ENCODE measurements at places on chromosomes 12 and 14.

- no peak for DNase-seq
These were observed 28.8 kb downstream of the ETNK1 start for GRCh38 chr12:22653791-22654190.

- no peak for DNase-seq
These were observed 7.5 kb downstream of the TGM1 start for GRCh38 chr14:24255438-24255837.

DNA sequence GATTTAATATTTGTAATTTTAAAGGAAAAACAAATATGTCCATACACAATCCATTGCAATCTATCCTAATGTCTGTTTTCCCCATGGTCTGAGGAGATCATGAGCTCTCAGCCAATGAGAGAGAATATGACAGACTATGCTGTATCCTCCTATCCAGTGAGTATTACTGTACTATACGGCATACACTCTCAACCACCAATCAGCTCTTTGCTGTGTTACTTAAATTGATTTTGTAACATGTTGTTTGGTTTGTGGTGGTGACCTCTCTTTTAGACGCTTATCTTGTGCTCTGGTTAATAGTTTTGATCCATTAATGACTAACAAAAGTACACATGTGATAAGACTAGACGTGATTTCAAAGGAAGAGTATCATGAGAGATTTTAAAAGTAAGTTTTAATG lies 231.5 kb upstream of the FOXN3 start:
- DNase-seq: no peak

GRCh38 chr12:112839386-112839972 lies 47.9 kb downstream of the RPH3A start:
- DNase-seq: no peak

- DNase-seq: no peak
These were observed 166.1 kb downstream of the PAWR start for GRCh38 chr12:79524507-79525148.

- no peak for DNase-seq
These were observed 343.3 kb downstream of the MDGA2 start for GRCh38 chr14:47332106-47332505.

DNA sequence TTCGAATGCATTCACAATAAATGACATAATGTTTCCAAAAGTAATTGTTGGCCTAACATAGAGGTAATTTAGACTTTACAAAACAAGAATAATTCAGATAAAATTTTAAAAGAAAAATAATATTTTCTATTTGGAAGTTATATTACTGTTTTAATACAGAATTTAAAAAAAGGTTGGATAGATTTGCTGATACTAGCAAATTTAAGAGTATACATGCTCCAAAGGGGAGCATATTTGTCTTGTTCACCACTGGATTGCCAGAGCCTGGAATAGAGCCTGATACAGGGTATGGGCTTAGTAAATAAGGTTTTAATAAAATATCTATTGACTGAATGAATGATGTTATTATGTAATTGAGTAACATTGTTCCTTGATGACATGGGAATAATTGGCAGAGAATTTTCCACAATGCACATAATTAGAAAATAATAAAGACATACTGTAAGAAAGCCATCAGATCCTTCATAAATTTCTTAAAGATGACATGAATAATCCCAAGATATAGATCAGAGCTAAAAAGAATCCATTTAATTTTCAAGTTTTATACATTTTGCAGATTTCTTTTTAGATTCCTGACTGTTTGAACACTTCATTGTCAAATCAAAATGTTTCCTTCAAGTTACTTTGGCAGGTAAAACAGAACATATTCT lies 305.3 kb downstream of the SLC6A15 start:
- no peak for DNase-seq

- no peak for DNase-seq
These were observed 27.0 kb downstream of the P2RX7 start for GRCh38 chr12:121159467-121160307.

- no peak for DNase-seq
These were observed 29.5 kb upstream of the MSRB3 start for GRCh38 chr12:65248656-65249633.

DNA sequence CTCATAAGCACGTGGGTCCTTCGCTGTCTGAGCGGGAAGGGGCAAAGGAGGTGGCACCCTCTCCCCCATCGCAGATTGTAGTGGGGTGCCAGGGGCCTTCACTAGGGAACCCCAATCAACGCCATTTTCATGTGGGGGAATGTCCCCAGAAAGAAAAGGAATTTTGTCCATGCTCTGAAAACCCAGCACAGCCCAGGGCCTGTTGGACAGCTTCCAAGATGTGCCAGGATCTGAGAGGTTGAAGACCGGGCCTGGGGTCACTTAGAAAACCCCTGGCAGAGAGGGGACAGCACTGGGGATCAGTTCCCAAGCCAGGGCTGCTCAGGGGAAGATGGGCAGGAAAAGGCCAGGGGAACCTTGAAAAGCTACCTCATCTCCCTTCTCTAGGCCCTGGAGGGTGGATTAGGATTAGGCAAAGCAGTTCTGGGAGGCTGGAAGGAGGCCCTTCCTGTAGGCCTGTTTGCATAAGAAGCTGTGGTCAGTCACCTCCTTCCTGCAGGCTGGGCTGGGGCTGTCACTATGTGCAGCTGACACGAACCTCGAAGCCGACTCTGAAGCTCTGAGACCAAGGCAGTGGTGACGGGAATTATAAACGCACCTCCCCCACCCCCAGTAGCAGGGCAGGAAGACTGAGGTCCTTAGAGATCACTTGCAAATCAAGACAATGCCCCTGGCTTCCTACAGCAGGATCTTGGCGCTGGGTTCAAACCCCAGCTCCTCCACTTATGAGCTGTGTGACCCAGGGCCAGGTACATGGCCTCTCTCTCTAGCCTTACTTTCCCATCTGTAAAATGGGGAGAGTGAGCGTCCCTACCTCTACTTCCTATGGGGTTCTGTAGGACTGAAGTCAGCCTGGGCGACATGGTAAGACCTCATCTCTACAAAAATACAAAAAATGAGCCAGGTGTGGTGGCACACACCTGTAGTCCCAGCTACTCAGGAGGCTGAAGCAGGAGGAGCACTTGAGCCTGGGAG lies 29.0 kb downstream of the TESC start:
- no peak for DNase-seq

DNA sequence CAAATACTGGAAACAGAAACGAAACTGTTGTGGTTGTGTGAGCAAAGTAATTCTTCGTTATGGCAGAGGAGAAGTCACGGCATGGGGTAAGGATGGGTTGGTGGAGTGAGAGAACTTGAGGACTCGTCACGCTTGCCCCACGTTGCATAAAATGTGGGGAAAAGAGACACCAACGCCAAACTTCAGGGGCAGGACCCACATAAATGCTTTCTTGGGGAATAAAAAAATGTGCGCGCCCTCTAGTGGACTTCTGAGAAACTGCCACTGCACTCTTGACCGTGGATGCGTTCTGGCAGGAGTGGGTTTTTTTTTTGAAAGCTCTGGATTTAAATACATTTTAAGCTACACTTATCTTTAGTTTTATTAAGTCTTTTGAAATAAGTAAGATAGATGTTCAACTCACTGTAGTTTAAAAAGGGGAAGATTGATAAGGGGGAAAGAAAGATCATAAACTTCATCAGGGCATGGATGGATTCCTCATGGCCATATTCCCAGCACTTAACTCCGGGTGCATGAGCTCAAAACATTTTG lies 4.1 kb upstream of the IGF1 start:
- no peak for DNase-seq

GRCh38 chr12:108075561-108075960 lies 53.5 kb upstream of the WSCD2 start:
- no peak for DNase-seq

DNA sequence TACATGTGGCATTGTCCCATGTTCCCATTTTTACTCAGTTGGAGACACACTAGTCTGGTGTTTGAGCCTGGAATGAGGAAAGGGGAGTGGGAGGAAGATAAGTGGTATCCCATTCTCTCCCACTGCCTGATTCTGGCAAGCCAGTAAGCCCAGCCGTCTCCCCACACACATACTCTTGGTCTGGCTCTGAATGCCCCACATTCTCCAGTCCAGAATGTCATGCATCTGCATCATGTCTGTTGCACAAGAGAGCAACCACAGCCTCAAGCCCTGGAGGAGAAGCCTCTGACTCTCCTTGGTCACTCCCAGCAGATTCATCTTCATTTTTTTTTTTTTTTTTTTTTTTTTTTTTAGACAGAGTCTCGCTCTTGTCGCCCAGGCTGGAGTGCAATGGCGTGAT lies 48.0 kb downstream of the DRAM1 start:
- no peak for DNase-seq

DNA sequence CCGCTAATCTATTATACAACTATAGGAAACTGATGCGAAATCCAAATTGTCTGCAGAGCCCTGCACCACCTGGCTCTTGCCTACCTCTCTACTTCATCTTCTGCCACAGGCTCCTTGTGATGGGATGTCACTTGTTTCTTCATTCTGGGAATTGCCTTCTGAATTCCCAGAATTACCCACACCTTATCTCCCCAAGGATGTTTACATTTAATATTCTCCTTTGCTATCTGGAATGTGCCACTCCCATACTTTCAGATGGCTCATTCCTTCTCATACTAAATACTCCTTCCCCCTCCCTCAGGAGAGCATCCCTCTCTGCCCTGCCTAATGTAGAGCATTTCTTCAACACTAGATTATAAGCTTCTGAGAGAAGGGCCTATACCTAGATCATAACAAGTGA lies 573.1 kb downstream of the GALC start:
- DNase-seq: no peak

- DNase-seq: no peak
These were observed 5.4 kb upstream of the LPAR5 start for GRCh38 chr12:6641131-6641530.

- no peak for DNase-seq
These were observed 357 bp downstream of the HOMEZ start for GRCh38 chr14:23285530-23286019.
